ENCODE measurements at places on chromosomes 1 and 21.

DNA sequence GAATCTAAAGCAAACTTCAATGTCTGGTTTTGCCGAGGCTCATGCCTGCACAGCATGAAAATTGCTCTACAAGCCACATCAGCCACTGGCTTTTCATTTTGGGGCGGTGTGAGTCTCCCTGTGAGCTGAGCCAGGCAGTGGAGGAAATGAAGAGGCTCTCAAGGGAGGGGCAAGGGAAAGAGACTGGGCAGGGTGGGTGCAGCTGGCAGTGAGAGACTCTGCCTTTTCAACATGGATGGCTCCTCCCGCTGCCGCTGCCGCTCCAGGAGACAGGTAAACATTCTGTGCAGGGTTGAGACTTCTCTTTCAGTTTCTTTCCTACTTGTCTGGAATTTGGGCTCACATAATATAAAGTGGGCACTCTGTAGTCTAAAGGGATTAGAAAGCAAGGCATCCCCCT lies 11.3 kb upstream of the CTSE start:
- no peak for DNase-seq

- DNase-seq: no peak
These were observed 173.9 kb downstream of the LTN1 start for GRCh38 chr21:28818663-28819278.

- no peak for DNase-seq
These were observed 59.9 kb upstream of the NRIP1 start for GRCh38 chr21:15124731-15125130.

DNA sequence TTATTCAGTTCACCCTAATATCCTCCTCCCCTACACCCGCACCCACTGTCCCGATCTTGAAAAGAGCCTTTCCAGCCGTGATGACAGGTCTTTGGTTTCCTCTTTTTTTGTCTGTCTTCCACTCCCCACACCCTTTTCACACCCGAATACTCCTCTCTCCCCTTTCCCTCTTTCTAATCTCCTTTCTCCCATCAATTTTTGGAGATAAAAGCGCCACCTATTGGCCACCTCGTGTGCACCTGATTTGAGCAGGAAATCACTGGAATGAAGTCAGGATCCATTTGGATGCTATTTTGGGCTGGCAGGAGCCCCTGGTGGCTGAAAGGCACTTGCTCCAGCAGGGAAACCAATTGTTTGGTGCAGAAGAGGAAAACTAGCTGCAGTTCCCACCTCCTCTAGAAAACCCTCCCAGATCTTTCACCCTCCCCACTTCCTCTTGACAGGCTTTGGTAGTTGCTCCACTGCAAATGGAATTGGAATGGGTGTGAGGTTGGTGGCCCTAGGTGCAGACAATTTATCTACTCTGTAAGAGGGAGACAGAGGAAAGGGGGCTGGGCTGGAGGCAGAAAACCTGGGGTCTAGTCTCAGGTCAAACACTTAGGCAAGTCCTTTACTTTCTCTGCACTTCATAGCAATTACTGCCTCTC lies 8.4 kb downstream of the FOXE3 start:
- peak; percentile 83 for DNase-seq

- peak; percentile 82 for DNase-seq
These were observed at the start of gene ASCL5 for GRCh38 chr1:201126832-201127754. Gene ASCL5 (minus strand): TSS chr1:201127184. CDS start chr1:201115372, 11,812 bp downstream.

DNA sequence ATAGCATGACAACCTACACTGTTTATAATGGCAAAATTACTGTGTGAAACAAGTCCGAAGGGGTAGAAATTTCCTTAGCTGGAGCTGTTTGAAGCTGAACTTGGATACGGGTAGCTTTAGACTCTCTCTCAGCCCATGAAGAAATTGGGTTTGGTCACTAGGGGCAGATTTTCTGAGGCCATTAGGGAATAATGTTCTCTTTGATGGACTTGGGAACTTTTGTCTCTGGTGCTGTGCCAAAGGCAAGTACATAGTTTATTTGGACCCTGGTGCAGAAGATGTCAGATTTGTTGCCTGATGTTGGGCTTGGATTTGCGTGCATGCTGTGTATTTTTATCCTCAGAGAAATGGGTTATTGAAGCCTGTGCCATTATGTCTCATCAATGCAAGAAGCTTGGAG lies 109.6 kb downstream of the VPS13D start:
- no peak for DNase-seq

- no peak for DNase-seq
These were observed 19.2 kb downstream of the CYYR1 start for GRCh38 chr21:26553898-26554297.

DNA sequence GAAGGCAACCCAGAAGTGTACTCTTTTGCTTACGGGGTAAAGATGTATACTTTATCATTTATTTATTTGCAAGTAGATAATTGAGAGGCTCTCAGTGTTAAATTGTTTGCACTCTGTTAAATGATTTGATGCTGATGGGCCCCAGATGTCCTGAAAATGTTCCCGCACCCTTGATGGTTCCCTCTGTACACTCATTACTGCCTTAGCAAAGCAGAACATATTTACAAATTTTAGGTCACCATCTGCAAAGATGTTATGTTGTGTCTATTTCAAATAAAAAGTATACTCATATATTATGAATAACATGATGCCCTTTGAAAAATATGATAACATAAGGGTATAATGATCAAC lies 240.5 kb upstream of the SNX7 start:
- no peak for DNase-seq

DNA sequence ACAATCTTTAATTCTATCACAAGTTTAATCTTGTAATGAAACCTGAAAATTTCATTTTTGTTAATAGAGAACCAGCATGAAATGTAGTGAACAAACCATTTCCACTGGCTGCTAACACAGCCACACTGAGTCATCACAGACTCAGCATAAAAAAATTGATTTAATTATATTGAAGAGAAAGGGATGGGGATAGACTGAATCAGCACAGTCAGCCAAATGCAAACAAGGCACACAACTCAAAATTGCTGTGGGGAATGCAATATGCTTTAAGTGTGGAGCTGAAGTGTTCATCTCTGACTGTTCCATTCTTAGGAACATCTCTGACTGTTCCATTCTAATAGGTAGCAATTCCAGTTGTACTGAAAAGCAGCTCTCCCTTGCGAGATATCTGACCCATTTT lies 299.8 kb downstream of the MRPL39 start:
- no peak for DNase-seq

DNA sequence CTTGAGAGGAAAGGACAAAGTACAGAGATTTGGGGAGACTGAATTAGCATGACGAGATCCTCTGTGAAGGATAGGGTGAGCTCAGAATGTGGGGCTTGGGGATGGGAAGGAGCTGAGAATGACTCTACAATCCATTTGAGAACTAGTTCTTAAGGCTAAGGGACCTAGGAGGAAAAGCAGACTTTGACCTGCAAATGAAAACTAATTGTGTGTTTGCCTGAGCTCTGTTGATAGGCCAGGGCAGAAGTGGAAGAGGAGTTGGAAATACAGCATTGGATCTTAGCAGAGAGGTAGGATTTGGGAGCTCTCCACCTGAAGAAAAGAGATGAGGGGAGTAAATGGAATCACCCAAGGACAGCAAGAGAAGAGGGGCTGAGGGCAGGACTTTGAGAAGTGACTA lies 2.1 kb upstream of the RGS8 start:
- no peak for DNase-seq

GRCh38 chr1:37808369-37809319 lies 636 bp upstream of the YRDC start:
- peak; percentile 80 for DNase-seq

DNA sequence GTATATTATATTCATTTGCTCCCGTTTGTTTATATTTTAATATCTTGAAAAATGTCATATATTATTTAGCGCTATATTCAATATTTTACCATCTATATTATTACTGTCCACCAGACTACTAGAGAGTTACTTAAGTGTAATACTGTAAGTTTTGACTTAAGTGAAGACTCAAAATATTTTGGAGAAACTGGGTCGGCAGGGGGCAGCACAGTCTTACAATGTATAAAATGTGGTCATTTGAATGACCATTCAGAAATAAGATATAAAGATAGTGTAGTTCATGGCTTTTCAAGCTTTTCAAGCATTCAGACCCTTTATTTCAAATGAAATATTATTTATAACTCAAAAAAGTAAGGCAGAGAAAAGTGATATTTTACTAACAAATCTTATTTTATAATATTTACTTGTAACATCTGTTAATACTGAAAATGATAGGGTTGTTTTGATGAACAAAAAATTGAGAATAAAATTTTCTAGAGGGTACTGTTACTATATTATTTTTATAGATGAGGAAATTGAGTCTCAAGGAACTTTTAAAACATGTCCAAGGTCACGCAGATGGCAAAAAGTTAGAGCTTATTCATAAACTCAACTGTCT lies 89.0 kb upstream of the SERTAD4 start:
- DNase-seq: peak; percentile 70

DNA sequence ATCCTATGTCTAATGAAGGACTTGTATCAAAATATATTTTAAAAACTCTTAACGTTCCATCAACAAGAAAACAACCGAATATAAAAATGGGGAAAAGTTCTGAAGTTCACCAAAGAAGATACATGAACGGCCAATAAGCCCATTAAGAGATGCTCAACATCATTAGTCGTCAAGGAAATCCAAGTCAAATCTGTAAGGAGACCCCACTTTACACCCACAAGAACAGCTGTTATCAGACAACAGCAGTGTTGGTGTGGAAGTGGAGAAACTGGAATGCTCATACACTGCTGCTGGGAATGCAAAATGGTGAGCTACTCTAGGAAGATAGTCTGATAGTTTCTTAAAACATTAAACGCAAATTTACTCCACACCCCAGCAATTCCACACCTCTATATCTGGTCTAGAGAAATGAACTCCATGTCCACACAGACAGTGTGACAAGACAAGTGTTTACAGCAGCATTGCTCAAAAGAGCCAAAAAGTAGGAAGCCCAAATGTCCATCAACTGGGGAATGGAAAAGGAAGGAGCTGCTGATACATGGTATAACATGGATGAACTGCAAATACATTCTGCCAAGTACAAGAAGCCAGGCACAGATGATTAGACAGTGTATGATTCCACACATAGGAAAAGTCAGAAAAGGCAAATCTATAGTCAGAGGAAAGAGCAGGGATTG lies 18.5 kb downstream of the UBE2G2 start:
- no peak for DNase-seq

DNA sequence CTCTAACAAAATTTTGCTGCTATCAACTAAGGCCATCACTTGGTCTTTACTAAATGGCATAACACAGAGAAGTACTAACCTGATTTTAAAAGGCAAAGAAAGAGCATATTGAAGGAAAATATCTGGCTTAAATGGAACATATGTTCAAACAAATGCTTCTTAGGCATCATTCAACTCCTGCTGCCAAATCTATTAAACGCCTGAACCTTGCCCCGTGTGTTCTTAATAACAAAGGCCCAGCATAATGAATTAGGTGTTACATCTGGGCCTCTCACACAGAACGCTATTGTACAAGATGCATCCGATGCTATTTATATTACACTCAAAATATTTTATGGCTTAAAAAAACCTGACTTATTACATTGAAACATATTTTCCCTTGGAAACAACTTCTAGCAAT lies 48.4 kb downstream of the B3GALNT2 start:
- DNase-seq: no peak

GRCh38 chr1:111203681-111204200 lies 3.3 kb upstream of the DENND2D start:
- no peak for DNase-seq

DNA sequence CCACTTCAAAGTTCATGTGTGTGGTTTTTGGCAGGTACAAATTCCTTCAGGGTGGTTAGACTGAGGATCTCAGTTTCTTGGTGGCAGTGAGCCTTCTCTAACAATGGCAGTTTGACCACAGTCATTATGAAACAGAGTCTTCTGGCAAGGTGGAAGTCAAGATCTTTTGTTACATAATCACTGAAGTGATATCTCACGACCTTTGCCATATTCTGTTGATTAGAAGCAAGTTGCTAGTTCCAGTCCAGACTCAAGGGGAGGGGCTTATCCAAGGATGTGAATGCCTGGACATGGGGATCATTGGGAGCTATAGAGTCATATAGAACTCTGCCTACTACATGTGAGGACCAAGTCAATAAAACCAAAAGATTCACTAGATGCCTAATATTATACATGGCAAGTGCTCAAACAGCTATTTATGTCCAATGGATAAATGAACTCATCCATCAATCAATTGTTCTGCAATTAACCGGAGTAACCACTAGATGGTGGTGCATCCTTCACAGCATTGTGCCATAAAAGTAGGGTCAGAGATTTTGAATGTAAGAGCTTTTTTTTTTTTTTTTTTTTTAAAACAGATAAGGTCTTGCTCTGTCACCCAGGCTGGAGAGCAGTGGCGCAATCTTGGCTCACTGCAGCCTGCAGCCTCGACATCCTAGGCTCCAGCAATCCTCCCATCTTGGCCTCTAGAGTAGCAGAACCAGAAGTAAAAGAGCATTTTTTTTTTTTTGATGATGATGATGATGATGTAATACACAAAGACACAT lies 131.9 kb downstream of the CRB1 start:
- peak; percentile 78 for DNase-seq

- DNase-seq: no peak
These were observed 58.3 kb downstream of the SIM2 start for GRCh38 chr21:36757196-36757595.

DNA sequence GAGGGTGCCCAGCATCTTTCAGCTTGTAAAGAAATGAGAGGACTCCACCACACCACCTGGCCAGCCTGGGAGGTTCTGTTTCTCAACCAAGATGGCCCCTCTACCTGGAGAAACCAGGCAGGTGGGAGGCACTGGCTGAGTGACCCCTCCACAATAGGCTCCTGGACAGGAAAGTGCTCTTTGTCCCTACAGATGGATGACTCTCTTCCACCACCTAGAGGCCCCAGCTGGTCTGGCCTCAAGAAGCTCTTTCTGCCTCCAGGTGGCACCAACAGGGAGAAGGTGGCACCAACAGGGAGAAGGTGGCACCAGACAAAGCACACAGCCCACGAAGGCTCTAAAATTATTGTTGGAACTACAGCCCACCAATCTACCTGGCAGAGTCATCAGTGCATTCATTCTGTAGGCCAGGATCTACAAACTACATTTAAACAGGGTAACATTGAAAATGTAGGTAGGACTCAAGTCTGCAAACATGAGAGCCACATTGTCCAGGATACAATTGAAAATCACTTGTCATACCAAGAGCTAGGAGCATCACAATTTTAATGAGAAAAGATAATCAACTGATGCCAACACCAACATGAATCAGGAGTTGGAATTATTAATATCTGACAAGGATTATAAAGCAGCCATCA lies 14.4 kb downstream of the TMPRSS3 start:
- peak; percentile 47 for DNase-seq
